ENCODE measurements at places on chromosomes 3 and 15.
A peak's percentile ranks its signal among the peaks of the same experiment; 100 is the strongest.

DNA sequence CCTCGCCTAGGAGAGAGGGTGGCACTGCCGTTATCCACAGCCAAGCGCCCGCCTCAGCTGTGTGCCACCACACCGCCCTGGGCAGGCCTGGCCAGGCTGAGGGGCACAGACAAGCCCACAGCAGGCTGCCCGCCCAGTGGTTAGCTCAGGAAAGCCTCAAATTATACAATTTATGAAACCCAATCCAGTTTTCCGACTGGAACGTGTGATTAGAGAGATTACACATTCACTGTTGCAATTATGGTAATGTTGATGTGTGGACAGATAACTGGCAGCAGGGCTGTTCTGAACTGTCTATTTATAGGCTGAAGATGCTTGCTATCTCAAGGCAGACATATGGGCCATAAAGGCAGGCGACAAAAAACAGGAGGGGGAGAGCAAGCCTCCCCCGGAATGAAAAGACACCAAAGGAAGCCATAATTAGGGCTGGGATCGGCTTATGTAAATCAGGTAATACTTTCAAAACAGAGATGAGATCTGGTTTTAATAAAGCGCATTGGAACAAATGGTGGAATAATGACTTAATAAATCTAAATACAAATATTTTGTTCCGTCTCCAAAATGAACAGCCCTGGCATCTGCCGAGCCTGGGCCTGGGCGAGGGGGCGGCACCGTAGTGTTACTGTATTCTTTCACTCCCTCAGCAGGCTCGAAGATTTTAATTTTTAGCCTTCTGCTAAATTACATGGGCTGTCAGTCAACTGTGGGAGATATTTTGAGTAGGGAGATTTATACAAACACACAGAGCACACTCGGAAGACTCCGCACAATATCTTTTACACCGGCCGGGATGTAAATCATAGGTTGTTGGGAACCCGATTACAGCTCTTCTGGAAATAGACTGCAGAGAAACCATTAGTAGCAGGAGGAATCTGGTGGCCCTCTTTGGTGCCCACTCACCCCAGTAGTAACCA lies 103.1 kb upstream of the TLE3 start:
- peak; percentile 26 for DNase-seq

DNA sequence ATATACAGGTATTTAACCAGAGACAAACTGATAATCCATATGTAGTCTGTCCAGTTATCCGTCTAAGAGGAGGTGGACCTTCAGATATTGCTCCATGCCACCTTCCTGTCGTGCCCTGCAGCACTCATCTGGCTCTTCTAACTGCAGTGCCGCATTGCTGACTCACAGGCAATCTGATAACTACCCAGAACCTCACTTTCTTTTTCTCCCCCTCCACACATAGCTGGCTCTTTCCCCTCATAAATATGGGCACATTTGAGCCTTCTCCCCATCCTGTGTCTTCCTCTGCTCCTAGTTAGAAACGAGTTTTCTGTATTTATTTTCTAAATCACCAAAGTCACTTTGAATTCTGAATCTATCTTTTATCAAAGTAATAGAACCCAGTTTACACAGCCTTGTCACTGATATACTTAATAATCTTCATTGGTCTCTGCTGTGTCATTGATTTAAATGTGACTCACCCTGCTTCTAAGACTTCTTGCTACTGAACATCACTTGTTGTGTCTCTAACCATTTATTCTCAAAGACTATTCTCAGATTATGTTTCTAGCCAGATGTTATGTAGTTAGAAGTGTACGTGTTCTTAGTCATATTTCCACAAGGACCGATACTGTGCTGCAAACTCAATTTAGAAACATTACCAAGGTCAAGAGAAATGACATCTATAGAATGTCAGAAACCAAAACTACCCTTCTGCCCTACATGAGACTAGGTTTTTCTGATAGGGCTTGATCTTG lies 17.4 kb upstream of the KCNMB2 start:
- DNase-seq, result peak; percentile 8

GRCh38 chr3:153921826-153922225 lies 199.4 kb upstream of the ARHGEF26 start:
- no peak for DNase-seq

- peak; percentile 45 for DNase-seq
Measured at GRCh38 chr3:34995796-34996430, 643.4 kb upstream of the ARPP21 start.

DNA sequence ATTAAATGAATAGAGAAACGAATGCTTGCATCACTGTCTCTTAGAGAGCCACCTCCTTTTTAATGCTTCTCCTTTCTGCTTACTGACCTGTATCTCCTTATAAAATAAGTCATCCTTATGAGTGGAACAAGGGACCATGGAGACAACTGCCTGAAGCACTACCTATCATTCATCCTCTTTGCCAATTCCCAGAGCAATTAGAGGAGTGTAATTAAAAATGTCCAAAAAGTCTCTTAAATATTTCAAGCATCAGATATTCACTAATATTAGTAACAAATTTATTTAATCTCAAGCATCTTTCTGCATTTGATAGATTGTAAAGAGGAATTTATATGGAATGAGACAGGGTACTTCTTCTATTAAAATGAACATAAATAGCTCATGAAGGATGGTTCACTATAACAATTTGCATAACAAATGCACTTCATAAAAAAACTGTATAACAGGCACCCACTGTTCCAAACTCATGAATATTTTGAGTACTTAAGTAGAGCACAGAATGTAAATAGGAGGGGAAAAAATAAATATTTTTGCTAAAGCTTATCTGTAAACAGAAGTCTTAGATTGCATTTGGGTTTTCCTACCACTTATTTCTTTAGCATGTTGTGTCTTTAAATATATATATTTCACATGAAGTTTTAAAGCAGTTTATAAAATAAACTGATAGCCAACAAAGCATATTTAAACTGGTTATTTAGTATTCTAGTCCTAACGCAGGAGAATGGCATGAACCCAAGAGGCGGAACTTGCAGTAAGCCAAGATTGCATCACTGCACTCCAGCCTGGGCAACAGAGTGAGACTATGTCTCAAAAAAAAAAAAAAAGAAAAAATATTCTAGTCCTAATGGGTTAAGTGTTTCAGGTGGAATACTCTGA lies 269.3 kb downstream of the TBL1XR1 start:
- no peak for DNase-seq

DNA sequence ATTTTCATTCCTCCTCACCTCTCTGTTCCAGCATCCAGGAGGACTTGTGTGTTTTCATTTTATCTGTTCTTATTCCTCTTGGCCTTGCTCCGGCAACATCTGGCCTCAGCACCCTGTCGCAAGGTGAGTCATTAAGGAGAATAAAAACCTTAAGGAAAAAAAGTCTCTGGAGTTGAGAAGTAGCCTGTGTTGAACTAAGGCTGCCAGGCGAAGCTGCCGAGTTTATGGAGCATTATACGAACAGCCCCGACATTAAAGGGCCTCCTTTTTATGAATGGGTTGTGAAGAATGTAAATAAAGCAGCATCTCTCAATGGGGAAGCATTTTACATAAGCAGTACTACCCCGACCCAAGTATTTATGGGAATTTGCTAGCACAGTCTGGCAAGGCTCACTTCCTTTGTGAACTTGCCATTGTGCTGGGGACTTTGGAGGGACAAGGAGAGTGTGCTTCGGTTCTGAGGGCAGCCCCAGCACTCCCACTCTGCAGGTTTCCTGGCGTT lies 4.7 kb downstream of the BAHD1 start:
- DNase-seq, result no peak

DNA sequence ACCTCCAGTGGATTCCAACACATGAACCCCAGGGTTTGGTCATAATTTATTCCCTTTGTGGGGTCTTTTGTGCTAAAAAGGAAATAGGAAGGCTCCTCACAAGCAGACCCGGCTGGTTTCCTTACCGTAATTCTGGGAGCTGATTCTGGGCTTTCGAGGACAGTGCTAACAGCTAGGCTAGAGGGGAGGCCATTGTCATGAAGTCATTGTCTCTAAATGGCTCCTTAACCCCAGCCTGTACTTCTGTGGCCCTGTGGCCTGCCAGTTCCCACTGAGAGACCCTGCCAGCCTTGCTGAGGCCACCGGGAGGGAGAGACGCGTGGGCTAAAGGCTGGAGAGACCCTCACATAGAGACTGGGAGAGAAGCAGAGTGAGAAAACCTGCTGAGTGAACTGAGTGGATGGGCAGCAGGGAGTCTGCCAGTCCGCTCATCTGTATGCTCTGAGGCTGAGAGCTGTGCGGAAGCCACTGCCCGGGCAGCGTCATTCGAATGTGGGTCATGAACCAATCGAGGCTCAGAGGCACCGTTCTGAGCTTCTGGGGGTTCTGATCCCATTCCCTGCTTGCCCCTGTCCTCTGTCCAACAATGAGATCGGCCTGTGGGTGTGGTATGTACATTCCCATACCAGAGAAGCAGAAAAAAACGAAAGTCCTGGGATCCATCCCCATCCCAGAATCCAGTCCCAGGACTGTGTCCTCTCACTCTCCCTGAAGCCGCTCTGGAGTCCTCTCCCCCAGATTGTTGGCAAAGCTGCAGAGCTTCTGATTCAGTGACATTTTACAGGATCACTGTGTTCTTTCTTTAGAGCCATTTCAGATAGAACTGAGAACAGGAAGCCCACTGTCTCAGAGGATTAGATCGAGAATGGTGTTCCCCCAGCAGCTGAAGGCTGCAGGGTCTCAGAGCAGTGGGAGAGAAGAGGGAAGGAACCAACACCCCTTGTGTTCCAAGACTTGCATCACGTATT lies 21.3 kb upstream of the DGKG start:
- DNase-seq, result no peak

GRCh38 chr3:109994853-109995252 lies 657.5 kb upstream of the DPPA4 start:
- DNase-seq, result peak; percentile 14

DNA sequence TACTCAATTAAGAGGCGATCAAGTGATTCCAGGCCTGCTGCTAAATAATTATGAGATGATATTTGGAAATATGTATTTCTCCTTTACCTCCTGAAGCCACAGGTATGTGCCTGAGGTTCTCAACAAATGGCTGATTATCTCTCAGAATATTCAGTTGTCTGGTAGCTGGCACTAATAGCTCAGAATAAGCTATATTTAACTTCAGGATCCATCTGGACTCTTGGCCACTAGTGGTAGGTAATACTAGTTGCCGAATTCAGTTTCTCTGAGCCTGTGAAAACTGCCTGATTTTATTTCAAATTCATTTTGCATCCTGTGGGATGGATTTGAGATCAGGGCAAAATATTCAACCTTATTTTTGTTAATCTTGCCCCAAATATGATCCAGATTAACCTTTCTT lies 499.0 kb downstream of the DIPK2A start:
- DNase-seq, result no peak

- DNase-seq, result peak; percentile 39
Measured at GRCh38 chr3:172357850-172358754, 90.2 kb downstream of the GHSR start.

GRCh38 chr15:55627730-55628368 lies 39.7 kb upstream of the PYGO1 start:
- peak; percentile 99 for DNase-seq

GRCh38 chr3:160343132-160343531 lies 55.9 kb downstream of the IFT80 start:
- DNase-seq, result peak; percentile 26

DNA sequence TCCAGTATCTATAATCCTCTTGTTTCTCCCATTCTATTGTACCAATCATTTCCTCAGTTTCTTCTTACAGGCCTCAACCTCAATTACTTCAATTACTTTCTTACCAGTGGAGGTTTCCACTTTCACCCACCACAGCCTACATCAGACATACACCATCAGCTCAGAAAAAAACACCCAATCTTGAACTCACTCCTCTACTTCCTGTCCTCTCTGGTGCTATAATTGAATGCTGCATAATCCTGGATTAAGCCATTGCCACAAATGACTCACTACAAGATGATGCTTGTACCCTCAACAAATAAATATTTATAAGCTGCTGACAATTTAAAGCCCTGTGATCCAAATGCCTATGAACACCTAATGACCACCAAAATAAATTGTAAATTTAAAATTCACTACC lies 18.5 kb downstream of the RYK start:
- DNase-seq, result peak; percentile 43

GRCh38 chr15:80093854-80094418 lies 34.5 kb downstream of the ZFAND6 start:
- DNase-seq, result peak; percentile 58

- DNase-seq, result no peak
Measured at GRCh38 chr3:51747840-51748239, 31.2 kb downstream of the IQCF6 start.

- no peak for DNase-seq
Measured at GRCh38 chr3:178663201-178663934, 127.1 kb downstream of the KCNMB2 start.

DNA sequence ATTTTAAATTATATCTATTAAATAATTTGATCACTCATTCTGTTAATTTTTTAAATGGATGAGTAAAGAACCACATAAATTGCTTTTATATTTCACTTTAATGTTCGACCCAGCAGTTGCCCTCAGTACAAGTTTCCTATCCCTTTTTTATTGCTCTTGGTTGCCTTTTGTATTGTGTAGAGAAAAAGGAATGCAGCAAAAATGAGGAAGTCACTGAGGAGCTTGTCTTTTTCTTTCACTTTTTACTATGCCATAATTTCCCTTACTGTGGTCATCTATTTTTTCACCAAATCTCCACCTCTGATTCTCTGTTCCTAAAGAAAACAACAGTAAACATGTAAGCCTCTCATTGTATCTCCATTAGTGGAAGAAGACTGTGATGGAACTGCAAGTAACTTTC lies 122.7 kb downstream of the B3GALNT1 start:
- DNase-seq, result no peak

GRCh38 chr15:70932397-70932796 lies 39.8 kb downstream of the LRRC49 start:
- DNase-seq, result peak; percentile 18

DNA sequence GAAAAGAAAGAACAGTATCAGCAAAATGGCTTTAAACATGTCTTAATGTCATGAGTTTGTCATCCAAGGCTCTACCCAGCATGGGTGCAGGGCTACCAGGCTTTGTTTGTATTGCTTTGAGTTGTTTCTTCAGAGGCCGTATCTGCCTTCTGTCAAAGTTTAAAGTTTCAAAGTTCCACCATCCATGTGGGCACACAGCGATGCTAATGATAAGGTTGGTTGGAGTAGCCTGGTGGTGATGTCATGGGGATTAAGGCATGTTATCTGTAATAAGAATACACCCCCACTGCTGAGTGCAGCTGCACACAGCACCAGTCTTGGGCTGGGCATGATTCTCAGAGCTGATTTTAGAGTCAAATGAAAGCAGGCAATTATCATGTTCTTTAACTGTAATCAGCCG lies 72.0 kb upstream of the LRTM1 start:
- no peak for DNase-seq

DNA sequence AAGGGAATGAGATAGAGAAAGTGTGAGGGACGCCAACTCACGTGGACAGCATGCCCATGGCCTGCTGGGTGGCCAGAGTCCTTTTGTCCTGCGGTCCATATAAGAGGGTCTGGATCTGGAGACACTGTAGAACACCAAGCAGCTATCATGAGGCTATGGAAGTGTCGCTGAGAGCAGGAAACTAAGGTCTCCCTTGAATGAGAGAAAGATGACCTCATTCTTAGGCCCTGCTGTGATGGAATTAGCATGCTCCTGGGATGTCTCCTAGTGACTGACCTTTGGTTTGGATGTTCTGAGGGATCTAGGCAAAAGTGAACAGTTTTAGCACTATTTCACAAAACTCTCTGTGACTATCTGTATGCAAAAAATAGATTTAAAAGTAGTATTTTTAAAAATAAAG lies 34.4 kb downstream of the SYNM start:
- no peak for DNase-seq

All from epithelial cell of esophagus (primary cell).